Right renal cortex interstitium (tissue), 3 donors: ENCODE measurements at places on chromosomes 7 and 10. TPM values are rescaled to one million over a fixed set of nuclear protein-coding genes. Genes with fewer than 3 reads are reported as not detected.

DNA sequence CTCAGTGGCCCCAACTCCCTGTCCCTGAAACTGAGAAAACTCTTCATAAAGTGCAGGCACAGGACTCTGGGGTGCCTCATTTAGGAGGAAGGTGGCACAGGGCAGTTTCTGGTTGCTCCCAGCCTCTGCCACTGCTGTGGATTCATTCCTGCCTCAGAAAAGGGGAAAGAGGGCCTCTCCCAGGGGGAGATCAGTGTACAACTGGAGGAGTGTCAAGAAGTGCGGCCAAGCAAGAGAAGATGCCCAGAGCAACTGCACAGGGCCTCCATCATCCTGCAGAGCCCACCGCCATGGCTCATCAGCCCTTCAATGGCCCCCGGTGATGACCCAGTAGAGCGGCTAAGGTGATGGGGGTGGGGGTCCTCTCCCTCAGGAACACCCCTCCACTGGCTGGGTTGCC is 150.3 kb downstream of the PLXNA4 start:
- DNase-seq, result no peak

DNA sequence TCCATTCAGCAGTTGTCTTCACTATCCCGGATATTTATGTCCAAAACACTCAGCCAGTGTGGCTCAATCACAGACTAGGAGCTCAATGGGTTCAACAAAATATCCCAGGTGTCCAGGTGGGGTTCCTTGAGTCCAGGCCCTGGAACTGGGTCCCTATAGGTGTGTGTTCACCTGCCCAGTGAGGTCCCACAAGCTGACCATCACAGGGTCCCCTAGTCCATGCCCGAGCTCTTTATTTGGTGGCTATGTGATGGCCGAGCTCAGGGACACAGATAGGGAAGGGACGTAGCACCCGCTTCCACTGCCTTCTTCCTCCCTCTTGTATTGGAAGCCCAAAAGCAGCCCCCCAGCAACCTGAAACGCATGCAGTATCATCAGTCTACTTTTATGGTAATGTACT is 78.9 kb upstream of the DDC start:
- no peak for DNase-seq

DNA sequence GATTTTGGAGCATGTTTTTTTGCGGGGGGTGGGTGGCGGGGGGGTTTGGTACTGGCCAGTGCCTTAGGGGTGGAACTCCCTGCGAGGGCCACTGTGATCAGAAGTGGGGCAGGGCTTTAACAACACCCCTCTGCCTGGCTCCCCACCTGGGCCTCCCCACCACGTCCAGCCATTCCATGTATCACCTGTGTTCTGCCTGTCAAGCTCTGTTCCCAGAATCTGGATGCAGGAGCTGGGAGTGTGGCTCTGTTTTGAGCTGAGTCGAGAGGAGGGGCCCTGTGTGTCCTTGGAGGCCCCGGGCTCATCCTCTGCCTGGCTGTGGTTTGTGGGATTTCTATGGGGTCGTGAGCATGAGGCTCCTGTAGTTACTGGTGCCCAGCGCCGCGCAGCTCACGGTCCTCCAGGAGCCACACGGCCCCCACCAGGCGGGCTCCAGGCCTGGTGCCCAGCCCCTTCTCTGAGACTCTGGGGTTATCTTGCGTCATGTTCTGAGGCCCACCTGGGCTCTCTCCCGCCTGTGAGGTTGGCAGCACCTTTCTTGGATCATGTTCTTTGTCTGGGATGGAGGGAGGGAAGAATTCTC is 29.6 kb downstream of the PFKFB3 start:
- DNase-seq, result no peak

- DNase-seq, result no peak
These were observed 55.6 kb upstream of the SEMA3E start for GRCh38 chr7:83704564-83704963.

RNF148 gene
- polyA plus RNA-seq, result 0.28 TPM

GTF2IRD1 gene
- 51.3 TPM for polyA plus RNA-seq

GPR37 gene
- polyA plus RNA-seq, result 1.3 TPM

AIFM2 gene
- polyA plus RNA-seq, result 4.5 TPM

GPER1 gene
- polyA plus RNA-seq, result 5.5 TPM
